ENCODE measurements at places on chromosomes 12 and 14.

DNA sequence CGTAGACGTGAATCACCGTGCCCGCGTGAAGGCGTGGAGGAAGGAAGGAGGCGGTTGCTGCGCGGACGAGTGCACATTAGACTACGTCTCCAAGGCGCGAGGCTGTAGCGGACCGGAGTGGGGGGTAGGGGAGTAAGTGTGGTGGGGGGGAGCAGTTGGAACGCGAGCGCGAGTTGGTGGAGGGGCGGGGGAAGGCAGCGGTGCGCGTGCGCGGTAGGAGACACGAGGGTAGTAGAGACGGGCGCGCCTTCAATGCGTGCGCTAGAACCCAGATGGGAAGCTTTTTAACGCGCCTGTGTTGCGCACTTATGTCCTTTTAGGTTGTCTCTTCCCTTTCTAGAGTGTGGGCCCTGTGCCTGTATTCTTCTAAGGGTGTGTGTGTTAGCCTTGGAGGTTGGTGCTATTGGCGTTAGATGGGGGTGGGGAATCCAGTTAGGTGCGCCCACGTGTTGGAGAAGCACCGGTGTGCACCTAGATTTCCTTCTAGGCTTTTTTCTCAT lies 604 bp downstream of the EIF4B start:
- DNase-seq: peak; percentile 39

GRCh38 chr14:89190765-89191513 lies 226.1 kb downstream of the FOXN3 start:
- no peak for DNase-seq

DNA sequence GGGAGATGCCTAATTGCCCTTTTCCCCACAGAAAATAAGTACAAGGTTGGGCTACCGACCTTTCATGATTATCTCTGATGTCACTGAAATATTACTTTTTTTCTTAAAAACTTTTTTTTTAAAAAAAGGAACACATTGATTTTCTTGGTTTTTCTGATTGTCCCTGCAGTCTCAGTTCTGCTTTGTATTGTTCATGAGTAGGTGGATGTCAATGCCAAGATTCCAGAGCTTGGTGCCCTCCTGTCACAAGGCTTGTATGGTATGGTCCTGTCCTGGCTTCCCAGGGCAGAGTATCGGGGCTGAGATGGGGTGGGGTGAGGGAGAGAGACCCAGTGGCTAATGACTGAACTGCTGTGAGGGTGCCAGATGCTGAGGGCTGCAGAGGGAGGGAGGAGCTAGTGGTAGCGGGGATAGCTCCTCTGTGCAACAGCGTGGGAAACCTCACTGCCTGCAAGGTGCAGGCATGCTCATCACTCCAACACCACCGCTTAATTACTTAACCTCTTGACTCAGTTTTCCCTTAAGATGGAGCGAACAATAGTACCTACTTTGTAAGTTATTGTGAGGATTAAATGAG lies 4.4 kb upstream of the CTDSP2 start:
- DNase-seq: no peak

DNA sequence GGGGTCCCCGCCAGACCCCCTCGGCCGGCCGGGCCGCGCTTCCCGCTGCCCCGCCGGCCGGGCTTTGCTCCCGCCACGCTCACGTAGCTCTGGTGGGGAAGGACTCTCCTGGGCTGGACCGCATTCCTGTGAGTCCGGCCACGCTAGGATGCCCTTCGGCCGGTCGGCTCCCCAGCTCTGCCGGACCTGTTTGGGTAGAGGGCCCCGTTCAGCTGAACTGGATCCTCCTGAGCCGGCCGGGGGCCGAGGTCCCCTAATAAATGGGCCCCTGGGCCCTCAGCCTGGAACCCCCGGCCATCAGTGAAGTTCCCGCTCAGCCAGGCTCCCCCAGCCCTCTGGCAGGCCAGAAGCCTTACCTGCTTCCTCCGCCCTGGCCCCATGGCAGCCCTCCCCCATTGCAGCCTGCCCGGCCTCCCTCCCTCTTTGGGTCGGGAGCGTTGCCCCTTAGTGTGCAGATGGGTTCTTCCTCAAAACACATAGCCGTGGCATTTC lies 593 bp downstream of the UNC119B start:
- no peak for DNase-seq

GRCh38 chr12:56521590-56522371 lies at the start of gene RBMS2:
Gene RBMS2, plus strand, starts transcription at chr12:56521820. Its CDS starts 204 bp downstream, at chr12:56522024.
- DNase-seq: no peak

GRCh38 chr12:62744551-62744950 lies 190.4 kb downstream of the PPM1H start:
- DNase-seq: no peak

DNA sequence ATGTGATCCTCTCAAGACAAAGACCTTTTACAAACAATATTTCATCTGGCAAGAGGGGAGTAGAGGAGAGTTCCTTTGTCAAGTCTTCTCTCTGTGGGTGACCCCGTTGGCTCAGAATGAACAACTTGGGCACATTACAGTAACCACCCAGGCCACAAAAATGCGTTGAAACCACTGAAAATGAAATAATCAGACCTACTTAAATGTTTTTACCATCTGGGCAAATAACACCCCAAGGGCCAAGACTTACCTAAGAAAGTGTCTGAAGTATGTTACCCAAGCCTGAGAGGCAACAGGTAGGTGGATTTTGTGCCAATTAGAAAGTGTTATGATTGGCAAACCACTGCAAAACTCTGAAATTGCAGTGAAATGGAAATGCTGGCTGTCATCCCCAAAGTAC lies 1.3 kb downstream of the TC2N start:
- DNase-seq: no peak

DNA sequence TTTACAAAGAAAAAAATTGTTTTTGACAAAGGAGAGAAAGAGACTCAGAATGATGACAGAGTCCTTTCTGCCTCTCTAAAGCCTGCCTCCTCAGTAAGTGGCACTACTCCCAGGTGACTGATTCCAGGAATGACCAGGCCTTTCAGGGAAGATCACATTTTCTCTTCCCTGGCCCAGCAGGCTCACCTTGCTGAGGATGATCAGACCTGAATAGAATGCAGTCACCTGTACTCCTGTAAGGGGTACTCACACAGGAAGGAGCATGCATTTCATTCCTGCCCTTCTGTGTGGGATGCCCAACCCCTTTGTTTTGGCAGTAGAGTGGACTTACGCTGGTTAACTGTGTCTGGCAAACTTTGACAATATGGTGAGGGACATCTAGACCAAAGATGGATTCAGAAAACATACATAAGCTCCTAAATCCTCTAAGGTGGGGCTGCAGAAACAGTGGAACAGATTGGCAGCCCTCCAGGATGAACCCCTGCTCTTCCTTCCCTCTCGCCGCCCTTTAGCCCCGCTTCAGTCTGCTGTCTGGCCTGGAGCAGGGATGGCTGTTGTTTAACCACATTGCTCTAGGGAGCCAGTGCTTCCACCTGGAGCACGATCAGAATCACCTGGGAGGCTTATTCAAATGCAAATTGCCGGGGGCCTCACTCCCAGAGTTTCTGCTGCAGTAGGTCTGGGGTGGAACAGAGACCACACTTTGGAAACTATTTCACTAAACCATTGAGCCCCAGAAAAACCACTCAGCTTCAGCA lies 29.8 kb downstream of the ERG28 start:
- no peak for DNase-seq

DNA sequence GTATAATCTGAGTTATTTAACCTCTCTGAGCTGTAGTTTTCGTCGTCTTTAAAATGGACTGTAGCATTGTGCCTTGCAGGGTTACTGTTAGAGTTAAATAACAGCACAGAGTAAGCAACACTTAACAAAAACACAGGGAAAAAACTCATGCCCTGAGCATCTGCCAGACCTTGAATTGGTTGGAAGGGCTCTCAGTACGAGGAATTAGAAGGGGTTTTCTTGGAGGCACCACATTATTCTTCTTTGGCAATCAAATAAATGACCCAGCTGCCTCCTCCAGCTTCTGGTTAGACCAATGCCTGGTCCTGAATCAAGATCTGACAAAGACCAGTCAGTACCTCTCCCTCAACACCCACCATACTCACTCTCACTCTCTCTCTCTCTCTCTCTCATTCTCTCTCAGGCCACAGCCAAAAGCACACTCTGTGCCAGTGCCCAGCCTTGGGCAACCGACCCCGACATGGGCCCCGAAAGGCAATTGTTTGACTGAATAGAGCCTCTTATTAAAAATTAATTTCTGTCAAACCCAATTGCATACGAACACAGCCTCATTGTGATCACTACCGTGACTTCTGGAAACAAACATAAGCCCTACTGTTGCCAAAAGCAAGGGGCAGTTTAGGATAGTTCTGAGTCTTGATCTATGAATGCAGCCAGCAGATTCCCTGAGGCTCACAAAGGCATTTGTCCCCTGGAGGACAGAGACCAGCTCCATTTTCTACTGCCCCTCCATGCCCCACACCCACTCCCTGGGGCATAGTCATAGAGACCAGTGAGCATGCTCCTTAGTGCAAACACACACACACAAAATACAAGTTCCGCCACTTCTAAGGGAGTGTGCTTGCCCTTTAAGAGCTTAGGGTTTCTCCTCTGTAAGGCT lies 23.9 kb downstream of the DUSP6 start:
- DNase-seq: no peak

GRCh38 chr14:73718418-73719251 lies 4.5 kb upstream of the PNMA1 start:
- DNase-seq: no peak

DNA sequence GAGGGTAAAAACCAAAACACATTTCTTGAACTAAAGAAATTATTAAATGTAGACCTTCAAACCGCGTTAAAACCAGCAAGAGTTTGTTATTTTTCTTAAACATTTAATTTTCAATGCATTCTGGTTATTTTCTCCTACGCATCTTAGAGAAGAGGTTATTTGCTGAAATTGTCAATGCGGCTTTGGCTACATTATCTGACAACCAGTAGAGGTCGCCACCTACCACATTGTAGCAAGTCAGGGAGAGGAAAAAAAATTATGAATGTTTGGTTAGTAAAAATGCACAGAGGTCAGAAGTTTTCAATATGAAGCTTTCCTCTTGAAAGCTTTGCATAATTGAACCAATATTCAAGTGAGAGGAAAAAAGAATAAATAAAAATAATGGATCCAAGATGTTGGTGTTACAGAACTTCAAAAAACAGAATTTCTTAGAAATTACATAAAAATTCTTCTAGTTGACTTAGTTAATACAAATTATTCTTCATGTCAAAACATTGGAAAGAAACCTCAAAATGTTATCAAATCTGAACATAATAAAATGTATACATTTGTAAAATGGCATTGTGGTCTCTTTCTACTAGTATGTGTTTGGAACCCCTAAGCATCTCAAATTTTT lies 159.4 kb upstream of the TMTC2 start:
- DNase-seq: no peak

DNA sequence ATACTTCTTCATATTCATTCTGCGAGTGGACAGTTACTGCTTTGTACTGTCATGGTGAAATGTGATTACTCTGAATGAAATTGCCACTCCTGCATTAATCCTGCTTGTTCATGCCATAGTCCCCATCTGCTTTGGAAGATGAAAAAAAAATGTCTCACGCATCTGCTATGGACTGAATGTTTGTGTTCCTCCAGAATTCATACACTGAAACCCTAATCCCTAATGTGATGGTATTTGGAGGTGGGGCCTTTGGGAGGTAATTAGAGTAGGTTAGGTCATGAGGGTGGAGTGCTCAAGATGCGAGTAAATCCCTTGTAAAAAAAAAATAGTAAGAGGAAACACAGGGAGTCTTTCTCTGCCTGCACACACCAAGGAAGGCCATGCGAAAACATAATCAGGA lies 427.2 kb downstream of the TMTC2 start:
- no peak for DNase-seq

- no peak for DNase-seq
Measured at GRCh38 chr14:91272341-91273272, 28.1 kb upstream of the GPR68 start.

- no peak for DNase-seq
Measured at GRCh38 chr14:59182641-59183040, 5.8 kb upstream of the DAAM1 start.

- no peak for DNase-seq
Measured at GRCh38 chr14:44966601-44967336, 4.8 kb downstream of the TOGARAM1 start.

GRCh38 chr12:114679452-114679875 lies 4.5 kb downstream of the TBX3 start:
- DNase-seq: no peak

- DNase-seq: no peak
Measured at GRCh38 chr14:62614122-62614521, 431.1 kb downstream of the KCNH5 start.

- DNase-seq: no peak
Measured at GRCh38 chr12:115305275-115305674, 621.3 kb upstream of the TBX3 start.

DNA sequence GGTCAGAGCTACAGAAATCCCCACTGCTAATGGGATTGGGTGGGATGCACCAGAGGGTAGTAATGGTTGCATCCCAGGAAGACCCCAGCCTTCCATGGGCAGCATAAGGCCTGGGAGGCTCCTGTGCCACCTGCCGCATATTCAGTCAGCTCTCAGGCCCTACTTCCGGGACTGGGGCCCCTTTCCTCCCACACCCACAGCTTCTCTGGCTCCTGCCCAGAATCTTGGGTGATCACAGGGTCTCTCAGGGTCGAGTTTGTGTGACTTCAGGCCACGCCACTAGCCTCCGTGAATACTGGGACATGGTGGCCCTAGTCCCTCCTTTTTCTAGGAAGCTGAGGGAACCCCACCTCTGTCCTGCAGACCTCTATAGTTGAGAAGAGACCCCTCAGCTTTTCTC lies 66.8 kb upstream of the RIN3 start:
- no peak for DNase-seq

DNA sequence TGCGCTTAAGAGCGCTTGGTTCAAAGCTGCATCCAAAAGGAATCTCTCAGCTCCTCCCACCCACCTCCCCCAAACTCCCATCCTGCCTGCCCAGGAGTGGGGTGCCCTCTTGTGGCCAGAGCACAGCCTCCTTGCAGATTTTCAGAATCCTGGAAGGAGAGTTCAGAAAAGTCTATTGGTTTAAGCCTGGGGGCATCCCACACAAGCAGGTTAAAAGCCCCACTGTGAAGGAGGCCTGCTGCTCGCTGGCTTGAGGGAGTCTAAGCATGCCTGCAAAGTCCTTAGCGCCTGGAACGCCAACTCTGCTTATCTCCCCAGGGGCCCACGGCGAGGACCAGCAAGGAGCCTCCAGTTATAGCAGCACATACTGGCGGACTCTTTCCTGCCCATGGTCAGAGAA lies 297.1 kb downstream of the KSR2 start:
- DNase-seq: no peak

GRCh38 chr14:100677554-100678468 lies 48.9 kb upstream of the DLK1 start:
- DNase-seq: no peak

- no peak for DNase-seq
Measured at GRCh38 chr12:131012279-131013069, 58.8 kb downstream of the ADGRD1 start.

DNA sequence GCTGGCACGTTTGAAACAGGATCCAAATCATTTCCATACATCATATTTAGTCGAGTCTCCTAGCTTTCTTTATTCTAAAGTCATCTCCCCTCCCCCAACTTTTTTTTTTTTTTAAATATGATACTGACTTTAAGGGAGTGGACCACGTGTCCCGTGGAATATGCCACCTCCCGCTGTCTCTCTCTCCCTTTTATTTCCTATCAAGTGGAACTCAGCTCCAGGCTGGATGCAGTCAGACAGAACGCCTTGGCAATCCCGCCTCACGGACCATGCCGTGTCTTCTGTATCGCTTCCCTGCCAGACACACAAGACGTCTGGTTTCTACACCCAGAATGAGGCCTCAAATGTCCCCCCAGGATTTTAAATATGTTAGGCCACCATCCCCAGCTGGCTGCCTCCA lies 21.2 kb downstream of the BCL7A start:
- no peak for DNase-seq

GRCh38 chr12:3172124-3173007 lies 95.2 kb downstream of the TSPAN9 start:
- DNase-seq: no peak

Data from stimulated activated CD8-positive, alpha-beta memory T cell treated with anti-CD3 and anti-CD28 coated beads, Interleukin-7, amount 100 ng/mL, for 1 hour (primary cell).